ENCODE measurements at places on chromosomes 16 and 17.

DNA sequence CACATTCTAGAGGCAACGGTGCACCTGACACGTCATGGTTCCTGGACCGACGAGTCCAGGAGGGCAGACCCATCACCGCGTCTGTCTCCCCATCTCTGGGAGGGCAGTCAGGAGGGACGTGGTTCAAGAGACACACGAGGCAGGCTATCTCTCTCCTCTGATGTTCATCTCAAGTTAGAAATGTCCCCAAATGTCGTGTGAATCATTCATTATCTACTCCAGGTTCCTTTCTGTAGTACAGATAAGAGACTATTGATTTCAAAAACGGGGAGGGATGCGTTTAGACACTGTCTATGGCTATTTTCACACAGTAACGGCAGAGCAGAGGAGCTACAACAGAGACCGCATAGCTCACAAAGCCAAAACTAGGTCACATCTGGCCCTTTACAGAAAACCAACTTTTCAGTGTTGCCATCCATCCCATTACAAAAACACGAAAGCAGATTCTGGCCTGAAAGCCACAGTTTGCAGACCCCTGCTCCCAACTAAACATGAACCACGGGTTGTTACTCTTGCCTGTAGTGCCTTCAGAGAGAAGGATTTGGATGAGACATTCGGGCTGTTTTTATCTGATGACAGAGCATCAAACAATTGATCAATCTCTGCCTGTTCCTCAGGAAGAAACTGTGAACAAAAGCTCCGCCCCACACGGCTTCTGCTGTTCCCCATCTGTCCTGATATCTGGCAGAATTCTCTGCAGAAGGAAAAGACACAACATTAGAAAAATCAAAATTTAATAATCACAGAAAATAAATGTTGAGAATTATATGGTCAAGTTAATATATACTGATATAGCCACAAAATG is 6.8 kb downstream of the MEAK7 start:
- no peak for DNase-seq

GRCh38 chr16:60170196-60170595 is 1436.1 kb upstream of the GOT2 start:
- no peak for DNase-seq

- no peak for DNase-seq
These were observed 251.3 kb downstream of the HS3ST3A1 start for GRCh38 chr17:13350466-13350865.

DNA sequence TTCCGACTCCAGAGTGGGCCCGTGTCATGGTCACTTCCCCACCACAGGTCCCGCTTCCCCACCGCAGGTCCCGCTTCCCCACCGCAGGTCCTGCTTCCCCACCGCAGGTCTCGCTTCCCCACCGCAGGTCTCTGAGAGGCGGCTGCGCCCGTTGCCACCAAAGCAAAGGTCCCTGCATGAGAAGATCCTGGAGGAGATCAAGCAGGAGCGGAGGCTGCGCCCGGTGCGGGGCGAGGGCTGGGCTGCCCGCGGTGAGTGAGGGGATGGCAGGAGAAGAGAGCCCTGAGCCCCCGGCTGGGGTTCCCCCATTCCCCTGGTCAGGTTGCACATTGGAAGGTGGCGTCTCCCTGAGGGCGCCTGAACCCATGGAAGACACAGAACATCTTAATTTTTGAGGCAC is 17.4 kb upstream of the TCF25 start:
- DNase-seq, result no peak

GRCh38 chr17:70375406-70375805 is 206.1 kb downstream of the KCNJ2 start:
- DNase-seq, result no peak

GRCh38 chr17:73325527-73325842 is 13.7 kb upstream of the CDC42EP4 start:
- DNase-seq, result no peak

DNA sequence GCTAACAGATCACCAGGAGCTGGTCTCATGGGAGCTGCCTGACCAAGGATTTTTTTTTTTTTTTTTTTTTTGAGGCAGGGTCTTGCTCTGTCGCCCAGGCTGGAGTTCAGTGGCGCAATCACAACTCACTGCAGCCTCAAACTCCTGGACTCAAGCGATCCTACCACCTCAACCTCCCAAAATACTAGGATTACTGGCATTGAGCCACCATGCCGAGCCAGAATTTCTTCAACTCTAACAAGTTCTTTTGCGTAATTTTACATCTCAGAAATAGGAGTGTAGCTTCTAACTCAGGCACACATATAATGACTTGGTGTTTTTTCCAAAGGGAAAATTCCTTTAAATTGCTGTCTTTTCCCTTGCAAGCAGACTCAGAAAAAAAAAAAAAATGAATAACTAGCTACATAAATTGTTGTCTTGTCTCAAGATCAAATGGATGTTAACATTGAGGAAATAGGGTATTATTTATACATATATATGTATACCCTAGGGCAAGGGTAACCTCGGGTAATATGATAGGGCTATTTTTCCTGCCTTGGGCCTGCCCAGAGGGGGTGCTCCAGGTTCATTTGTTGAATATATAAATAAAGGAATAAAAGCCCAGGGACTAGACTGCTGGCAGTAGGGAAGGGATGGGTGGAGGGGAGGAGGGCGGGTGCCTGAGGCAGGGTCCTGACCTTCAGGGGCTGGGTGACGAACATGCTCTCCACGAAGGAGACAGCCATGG is 42.8 kb upstream of the GCSH start:
- DNase-seq, result no peak

Measured in caudate nucleus (tissue), 63 donors.